ENCODE measurements at places on chromosomes 6 and 20.
A peak's percentile ranks its signal among the peaks of the same experiment; 100 is the strongest.

DNA sequence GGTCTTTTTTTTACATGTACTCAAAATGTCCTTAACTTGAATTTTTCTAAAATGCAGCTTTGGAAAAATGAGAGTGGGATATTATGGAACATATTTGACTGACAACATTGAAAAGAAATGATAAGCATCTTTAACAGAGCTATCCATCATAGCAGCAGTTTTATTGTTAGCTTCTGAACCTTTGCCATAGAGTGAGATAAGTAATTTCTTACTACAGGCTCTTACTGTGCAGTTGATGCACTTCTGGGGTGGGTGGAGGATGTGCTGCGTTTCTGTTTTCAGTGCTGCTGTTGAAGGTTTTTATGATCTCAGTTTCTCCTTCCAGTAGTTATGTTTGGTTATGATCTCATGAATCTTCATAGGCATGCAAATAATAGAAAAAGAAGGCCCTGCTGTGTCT lies 267.0 kb downstream of the TMEM242 start:
- DNase-seq: no peak

DNA sequence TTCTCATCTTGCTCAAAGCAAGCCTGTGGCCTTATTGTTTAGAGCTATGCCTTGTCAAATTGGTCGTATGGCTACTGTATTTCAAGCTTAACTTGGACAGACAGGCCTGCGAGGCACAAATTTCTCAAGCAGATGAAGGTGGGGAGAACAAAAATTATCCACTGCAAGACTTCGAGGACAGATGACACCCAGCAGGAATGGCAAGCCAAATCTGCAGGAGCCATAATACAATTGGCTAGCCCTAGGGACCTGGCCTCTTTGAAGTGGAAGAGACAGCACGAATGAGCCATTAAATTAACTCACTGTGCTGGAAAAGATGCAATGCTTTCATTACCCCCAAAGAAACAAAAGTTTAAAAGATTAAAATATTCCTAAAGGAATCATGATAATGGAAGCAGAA lies 5.0 kb upstream of the BLOC1S5 start:
- DNase-seq: no peak

- no peak for DNase-seq
These were observed 7.8 kb upstream of the NR2E1 start for GRCh38 chr6:108157981-108158525.

DNA sequence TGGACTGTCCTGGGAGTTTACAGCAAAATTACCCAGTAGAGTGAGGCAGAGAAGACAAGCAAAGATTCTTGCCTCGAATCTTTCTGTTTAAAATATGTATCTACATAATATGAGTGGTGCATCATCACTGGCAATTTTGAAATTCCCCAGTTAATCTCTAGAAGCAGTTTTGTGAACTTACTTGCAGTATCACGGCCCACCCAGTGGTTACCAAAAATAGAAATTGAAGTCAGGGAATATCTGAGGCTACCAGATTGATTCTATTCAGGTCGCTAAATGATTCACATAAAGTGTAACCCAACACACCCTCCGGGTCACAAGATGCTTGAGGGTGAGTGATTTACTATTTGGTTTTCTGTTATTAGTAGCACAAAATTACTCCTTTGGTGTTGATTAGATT lies 111.9 kb downstream of the PPP1R14C start:
- DNase-seq: no peak

GRCh38 chr20:19511931-19512330 lies 246.1 kb upstream of the RIN2 start:
- peak; percentile 7 for DNase-seq

DNA sequence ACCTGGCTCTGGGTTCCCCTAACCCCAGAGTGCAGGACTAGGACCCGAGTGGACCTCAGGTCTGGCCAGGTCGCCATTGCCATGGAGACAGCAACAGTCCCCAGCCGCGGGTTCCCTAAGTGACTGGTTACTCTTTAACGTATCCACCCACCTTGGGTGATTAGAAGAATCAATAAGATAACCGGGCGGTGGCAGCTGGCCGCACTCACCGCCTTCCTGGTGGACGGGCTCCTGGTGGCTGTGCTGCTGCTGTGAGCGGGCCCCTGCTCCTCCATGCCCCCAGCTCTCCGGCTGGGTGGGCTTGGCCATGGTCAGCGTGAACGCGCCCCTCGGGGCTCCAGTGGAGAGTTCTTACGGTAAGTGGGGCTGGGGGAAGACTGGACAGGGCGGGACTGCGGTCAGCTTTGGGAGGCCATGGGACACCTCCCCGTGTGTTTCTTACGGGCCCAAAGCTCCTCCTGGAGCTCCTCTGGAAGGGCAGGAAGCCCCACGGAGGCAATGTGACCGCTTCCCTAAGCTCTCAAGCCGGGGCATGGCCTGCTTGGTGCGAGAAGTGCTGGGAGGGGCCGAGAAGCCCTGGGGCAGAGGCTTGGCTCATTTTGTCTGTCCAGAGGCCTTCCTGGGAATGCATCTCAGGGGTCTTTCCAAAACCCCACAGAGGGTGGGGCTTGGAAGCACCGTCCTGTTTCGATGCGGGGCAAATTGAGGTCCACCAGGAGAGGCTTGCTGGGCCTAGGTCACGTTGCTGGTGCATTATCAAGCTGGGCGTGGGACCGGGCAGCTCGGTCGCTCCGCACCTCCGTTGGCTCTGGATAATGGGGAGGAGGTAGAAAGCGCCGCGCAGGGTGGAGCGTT lies at the start of gene HNF4A:
HNF4A (plus strand) TSS at position 202 of the 855 bp plus-strand sequence; CDS start at position 308, 106 bp downstream.
- no peak for DNase-seq

DNA sequence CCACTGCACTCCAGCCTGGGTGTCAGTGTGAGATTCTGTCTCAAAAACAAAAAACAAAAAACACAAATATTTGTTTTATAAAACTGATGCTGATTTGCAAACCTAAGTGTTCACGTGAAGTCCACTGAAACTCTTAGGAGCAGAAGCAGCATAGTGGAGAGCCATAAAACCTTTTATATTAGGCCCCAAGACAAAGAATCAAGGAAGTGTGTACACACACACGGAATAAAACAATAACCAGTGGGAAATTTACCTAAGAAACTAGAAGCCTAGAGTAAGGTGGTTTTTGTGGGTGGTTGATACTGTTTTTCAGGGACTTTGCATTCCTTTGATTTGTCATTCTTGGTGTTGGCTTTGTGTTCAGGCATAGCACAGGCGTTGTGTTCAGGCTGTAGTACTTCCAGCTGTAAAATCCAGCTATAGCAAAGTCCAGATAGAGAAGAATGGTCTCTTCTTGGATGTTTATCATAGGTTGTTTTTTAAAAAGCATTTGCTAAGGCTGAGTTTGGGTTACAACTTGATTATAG lies 61.3 kb downstream of the ATRN start:
- DNase-seq: no peak

DNA sequence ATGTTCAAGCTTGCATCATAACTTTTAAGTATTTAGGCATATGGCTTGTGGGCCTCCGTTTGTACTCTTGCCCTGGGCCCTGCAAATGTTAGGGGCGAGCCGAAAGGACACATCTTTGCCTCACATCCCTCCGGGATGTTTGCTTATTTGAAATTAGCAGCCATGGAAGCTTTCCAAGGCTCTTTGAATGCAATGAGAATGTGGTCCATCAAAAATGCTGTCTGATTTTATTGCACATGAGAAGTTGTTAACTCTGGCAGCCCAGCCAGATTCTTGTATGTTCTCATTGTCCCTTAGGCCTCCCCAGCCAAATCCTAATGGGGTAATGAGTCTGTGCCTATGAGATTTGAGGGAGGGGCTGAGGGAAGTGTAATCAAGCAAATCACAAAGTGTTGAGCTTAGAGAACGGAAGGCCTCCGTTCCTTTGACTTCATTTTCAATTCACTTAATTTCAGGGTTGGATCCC lies 261.2 kb upstream of the MARCKS start:
- no peak for DNase-seq

Data from hematopoietic multipotent progenitor cell treated with erythropoietin and hydrocortisone succinate and interleukin-3 and kit ligand, for 8 days (in vitro differentiated cells).